ENCODE measurements at places on chromosomes 7 and 10.

DNA sequence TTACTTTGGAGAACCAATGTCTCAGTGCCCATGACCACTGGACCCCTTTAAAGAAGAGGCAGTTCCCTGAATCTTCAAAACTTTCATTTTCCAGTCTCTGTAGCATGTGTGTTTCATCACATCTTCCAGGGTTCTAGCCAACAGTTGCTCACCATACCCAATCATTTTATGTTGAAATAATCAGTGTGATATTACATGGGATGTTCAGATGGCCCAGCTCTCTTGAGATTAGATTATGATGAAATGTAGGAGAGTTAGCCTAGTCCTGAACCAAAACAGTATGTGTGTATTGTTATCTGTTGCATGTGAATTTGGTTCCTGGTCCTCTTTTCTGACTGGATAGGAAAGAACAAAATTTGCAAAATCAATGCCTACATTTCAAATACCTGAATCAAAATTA, 144.5 kb downstream of the ANKRD7 start:
- no peaks in the 10 kb centered on the region for H3K27me3 ChIP-seq
- no peak for DNase-seq
- H3K4me3 ChIP-seq = no peak overlapping the region
- H3K4me1 ChIP-seq = no peaks in the 10 kb centered on the region

- H3K36me3 ChIP-seq = no peaks in the 10 kb centered on the region
- no peaks in the 10 kb centered on the region for H3K4me1 ChIP-seq
- DNase-seq = no peak
- H3K27me3 ChIP-seq = no peaks in the 10 kb centered on the region
- H3K27ac ChIP-seq = no peak overlapping the region
These were observed 219.0 kb upstream of the ZMIZ1 start for GRCh38 chr10:78849731-78850130.

DNA sequence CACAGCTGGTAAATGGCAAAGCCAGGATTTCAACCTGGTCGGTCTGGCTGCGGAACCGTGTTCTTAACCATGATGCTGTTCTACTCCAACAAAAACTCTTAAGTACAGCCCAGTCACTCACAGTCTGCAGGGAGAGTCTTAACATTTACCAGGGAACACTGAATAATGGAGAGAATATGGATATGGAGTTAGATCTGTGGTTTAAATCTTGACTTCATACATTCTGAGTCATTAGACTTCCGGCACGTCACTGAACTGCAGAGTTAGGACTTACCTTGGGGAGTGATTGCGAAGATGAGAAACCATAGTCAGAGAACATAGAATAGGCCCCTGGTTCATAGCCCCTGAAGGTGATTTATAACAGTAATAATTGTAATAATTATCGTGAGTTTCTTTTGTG, 61.7 kb downstream of the ADRA2A start:
- no peak overlapping the region for H3K27ac ChIP-seq
- DNase-seq = no peak
- no peak overlapping the region for H3K4me3 ChIP-seq
- no peaks in the 10 kb centered on the region for H3K36me3 ChIP-seq

DNA sequence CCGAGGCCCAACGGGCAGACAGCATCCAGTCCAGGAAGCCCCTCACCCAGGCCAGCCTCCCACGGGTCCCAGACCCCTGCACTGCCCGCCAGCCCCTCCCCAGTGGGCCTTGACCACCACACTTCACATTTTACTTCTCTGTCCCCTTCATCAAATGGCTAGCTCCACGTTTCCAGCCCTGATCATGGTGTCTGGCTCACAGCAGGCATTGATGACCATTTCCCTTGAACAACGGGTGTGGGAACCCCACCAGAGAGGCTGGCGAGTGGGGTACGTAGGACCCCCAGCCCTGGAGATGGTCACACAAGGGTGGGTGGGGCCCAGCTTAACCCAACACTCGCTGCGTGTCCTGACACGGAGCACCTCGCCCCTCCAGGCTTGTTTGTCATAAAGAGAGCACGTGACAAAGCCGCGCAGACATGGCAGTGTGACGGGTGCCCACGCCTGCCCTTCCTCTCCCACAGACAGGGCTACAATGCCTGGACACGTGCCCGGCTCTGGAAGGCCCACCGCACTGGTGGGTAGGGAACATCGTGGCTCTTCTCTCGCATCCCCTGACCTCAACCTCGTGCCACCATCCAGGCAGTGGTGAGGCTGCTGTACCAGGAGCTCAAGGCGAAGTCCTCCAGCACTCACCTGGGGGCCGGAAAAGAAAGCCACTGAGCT, 267.7 kb downstream of the MAD1L1 start:
- peaks cover 8% of the 10 kb centered on the region for H3K4me1 ChIP-seq
- H3K27ac ChIP-seq = no peak overlapping the region

DNA sequence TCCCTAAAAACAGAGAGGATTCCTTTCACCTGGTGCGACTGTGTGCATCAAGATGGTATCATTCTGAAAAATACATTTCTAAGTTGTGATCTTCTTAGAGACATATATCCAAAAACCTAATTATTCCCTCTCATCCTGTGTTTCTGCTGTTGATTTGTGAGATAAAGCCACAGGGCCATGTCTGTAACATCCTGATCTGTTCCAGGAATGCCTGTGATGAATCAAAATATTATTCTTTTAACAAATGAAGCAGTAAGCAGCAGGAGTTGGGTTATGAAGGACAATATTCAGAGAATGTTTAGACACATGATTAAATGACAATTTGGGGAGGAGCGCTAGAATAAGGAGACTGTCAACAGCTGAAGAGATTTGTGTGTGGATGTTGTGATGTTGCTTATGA, 731.4 kb downstream of the KCNMA1 start:
- H3K4me1 ChIP-seq = no peaks in the 10 kb centered on the region
- no peak overlapping the region for H3K27ac ChIP-seq
- no peak overlapping the region for H3K4me3 ChIP-seq
- no peaks in the 10 kb centered on the region for H3K27me3 ChIP-seq

GRCh38 chr10:96756111-96756903, 36.0 kb upstream of the PIK3AP1 start:
- H3K27ac ChIP-seq = no peak overlapping the region
- no peak overlapping the region for H3K4me3 ChIP-seq
- DNase-seq = no peak
- no peaks in the 10 kb centered on the region for H3K4me1 ChIP-seq

DNA sequence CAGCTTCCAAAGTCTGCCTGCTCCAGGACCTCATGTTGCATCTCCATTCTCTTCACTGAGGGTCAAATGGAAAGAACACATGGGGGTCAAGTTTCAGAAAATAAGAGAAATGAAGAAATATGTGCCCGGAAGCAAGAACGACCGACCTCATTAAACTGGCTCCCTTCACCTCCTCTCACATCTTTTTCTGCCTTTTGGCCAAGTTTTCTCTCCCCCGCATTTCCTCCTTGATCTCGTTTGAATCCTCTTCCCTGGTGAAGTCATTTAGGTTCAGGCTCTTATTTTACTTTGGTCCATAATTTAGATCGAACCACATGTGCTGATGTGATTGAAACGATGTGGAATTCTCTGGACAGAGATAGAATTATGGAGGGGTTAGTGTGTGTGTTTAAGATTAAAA, 44.2 kb downstream of the EGFR start:
- DNase-seq = no peak
- no peak overlapping the region for H3K4me3 ChIP-seq
- peaks cover 6% of the 10 kb centered on the region for H3K27me3 ChIP-seq
- no peaks in the 10 kb centered on the region for H3K4me1 ChIP-seq

DNA sequence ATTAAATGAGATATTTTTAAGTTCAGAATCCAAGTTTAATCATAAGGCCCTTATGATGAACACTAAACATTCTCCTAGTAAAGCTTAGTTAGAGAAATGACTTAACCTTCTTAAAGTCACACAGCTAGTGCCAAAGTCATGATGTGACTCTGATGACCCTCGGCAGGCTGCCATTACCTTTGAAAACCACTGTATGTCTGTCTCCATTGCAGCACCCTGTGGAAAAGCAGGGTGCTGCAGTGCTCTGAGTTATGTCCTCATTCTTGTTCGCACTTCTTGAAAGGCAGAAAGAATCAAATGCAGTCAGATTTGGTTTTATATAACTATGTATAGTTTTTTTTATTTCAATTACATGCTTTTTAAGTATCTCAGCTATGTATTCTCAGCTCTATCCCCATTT, 105.0 kb downstream of the PHTF2 start:
- H3K4me1 ChIP-seq = peaks cover 9% of the 10 kb centered on the region
- peak; percentile 39 for DNase-seq
- H3K4me3 ChIP-seq = no peak overlapping the region
- H3K27ac ChIP-seq = no peak overlapping the region
- peaks cover 11% of the 10 kb centered on the region for H3K36me3 ChIP-seq

DNA sequence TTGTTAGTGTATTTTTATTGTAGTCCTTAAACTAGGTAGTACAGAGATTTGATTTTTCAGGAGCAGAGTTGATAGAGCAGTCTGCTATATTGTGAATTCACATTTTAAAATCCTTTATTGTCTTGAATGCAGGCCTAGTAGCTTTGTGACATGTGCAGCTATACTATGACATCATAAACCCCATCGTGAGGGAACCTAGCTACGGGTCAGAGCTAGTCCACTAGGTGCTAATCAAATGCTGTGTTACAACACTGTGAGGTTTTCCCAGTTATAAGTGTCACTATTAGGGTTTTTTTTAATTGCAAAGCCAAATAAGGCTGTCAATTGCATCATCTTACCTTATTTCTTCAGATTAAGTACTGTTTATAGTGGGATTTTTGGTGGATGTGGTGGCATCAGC, 40.7 kb downstream of the CREM start:
- H3K27ac ChIP-seq = no peak overlapping the region
- DNase-seq = no peak
- H3K4me1 ChIP-seq = no peaks in the 10 kb centered on the region
- no peaks in the 10 kb centered on the region for H3K36me3 ChIP-seq
- H3K4me3 ChIP-seq = no peak overlapping the region
- no peaks in the 10 kb centered on the region for H3K27me3 ChIP-seq

GRCh38 chr7:137480824-137481365, 137.4 kb upstream of the PTN start:
- H3K36me3 ChIP-seq = no peaks in the 10 kb centered on the region
- H3K4me1 ChIP-seq = no peaks in the 10 kb centered on the region
- no peak overlapping the region for H3K4me3 ChIP-seq
- no peak for DNase-seq
- no peak overlapping the region for H3K27ac ChIP-seq

DNA sequence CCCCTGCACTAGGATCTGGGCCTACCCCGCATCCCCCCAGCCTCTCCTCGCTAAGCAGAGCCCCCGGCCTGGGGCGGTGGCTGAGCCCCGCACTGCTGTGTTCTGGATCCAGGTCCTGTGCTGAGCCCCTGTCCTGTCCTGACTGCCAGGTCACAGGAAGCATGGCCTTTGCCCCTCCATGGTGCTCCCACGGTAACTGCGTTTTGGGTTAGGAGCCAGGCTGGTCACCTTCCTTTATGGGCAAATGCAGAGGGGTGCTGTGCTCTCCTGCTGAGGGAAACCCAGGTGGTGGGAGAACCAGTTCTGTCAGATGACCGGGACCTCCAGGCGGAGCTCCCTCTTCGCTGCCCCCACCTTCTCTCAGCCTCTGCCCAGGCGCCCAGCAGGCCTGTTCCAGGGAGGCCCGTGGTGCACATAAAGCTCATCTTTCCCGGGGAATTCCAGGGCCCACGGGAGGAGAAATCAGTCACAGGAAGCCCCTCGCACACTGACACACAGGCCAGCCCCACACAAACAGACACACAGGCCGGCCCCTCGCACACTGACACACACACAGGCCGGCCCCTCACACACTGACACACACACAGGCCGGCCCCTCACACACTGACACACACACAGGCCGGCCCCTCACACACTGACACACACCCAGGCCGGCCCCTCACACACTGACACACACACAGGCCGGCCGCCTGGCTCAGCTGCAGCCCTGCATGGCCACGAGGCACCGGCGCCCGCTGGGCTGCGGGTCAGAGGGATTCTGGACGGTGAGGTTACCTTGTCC, 75.6 kb downstream of the CFAP46 start:
- DNase-seq = no peak
- no peaks in the 10 kb centered on the region for H3K36me3 ChIP-seq
- H3K27ac ChIP-seq = no peak overlapping the region
- no peaks in the 10 kb centered on the region for H3K4me1 ChIP-seq
- H3K4me3 ChIP-seq = no peak overlapping the region

Measured in CD4-positive, alpha-beta memory T cell (primary cell).